ENCODE measurements at places on chromosomes 7 and 10.

GRCh38 chr10:74077416-74077815, 73.2 kb downstream of the AP3M1 start:
- no peak for DNase-seq

DNA sequence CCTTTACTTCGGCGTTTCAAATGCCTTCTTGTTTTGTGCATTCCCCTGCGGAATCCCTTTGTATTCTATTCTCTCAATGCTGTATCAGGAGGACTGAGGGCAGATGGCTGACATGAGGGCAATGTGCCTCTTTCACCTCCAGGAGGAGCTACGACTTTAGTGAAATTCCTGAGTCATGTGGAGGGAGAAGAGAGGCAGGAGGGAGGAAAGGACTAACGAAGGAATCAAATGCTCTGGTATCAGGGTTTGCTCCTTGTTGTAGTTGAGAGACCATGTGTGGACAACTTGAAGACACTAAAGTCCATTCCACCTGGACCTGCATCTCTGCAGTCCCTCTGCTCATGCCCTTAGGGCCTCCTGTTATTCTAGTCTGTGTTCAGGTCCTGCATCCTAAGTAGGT, 40.2 kb upstream of the PRSS58 start:
- DNase-seq: no peak

DNA sequence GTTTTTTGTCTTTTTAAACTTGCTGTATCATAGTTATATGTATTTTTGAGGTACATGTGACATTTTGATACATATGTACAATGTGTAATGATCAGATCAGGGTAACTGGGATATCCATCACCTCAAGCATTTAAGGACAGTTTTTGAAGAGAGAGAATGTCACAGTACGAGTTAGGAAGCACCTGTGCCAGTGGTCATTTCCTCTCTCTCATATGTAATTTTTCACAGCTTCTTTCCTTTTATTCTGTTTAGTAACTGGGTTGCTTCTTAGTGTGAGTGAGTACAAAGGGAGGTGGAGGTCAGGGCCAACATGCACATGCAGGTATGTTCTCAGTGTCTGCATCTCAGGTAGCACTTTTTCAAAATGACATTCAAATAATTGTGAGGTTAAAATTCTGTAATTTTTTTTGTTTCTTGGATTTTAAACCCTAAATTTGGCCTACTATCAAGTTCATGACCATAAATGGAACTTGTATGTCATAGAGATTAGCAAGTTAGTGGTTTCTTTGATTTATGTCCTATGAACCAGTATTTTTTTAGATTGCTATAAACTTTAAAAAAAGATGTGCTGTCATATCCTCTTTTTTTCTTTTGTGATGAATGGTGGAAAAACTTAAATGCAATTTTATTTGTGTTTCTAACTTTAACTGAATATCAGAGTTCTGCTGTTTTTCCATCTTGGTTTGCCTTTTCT, 42.7 kb downstream of the SNX10 start:
- DNase-seq: no peak

DNA sequence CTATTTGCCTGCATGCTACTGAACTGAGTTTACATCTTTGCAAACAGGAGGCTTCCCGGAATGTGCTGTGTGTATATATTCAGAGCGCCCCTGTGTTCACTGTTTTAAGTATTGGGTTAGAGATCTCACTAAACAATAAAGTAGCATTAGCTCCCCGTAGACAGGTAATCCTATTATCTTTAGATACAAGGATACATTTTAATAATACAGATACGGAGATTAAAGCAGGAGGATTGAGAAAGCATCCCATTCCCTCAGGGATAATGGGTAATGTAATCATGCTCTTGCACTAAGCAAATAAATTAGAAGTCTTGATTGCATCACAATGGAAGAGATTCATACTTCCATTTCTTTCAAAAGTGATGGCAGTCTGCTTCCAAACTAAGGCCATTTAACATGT, 809.0 kb downstream of the NRG3 start:
- no peak for DNase-seq

DNA sequence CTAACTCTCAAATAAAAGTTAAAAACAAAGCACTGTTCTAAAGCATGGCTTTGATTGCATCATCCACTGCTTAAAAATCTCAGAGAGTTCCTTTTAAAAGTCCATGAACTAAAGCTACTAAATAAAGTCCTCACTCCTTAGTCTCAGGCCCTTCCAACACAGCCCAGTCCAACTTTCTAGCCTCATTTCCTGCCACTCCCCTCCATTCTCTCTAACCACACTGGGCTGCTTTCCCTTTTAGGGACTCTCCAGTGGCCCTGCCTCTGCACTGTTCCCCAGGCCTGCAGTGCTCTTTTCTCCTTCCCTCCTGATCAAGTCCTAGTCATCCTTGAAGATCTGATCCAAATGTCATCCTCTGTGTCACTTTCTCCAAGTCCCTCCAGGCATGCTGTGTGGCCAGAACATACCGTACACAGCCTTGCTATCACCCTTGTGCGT, 56.9 kb upstream of the PPP1R3C start:
- no peak for DNase-seq

DNA sequence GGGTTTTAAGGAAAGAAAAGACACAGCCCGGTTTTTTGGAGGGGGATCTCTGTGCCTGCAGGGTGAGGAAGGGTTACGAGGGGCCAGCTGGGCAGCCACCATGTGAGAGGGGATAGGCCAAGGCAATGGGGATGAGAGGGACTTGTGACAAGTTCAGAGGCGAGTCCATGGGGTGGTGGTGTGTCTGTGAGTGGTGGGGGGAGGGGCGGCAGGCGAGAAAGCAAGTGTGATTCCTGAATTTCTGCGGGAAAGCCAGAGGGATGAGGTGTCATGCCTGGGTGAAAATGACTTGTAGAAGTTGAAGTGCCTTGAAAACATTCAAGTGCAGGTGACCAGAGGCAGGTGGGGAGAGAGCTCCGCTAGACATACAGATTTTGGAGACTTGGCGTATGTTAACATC, 61.0 kb upstream of the RNF32 start:
- DNase-seq: no peak

- no peak for DNase-seq
Observed at GRCh38 chr7:10257438-10257837, 716.2 kb upstream of the PHF14 start.

- no peak for DNase-seq
Observed at GRCh38 chr7:85095366-85095765, 91.5 kb downstream of the SEMA3D start.

DNA sequence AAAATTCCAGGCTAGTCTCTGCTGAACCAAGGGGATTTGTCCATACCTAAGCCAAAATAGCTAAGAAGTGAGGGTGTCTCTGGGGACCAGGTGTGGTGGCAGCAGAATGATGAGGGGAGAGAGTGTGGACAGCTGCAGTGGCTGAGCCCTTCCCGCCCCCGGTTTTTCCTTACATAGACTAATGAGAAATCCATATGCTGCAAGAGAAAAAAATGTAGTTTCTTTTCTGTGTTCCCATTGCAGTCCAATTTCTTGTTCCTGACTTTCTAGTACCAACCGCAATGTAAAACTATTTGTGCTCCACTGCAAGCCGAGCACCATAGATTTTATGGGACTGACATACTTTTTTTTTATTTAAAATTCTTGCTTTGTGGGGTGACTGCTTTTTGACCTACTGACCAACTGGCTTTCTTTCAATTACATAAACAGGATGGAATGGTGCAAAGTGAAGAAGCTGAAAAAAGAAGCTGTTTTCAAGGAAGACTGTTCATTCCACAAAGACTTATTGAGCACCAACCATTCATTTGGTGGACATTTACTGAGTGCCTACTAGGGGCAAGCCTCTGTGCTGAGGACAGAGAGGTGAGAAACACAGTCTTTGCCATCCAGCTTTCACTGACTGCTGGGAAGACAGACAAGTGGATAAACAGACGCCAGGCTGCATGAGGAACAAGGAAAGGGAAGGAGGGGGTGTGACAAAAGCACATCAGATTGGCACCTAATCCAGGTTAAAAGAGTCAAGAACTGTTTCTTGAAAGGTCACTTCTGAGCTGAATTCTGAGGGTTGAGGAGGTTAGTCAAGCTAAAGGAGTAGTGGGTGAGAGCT, 9.8 kb downstream of the CEP41 start:
- no peak for DNase-seq

- DNase-seq: no peak
Observed at GRCh38 chr10:17644485-17644943, 563 bp downstream of the STAM start.

GRCh38 chr7:101363734-101364374, 1.2 kb downstream of the COL26A1 start:
- DNase-seq: peak; percentile 82

DNA sequence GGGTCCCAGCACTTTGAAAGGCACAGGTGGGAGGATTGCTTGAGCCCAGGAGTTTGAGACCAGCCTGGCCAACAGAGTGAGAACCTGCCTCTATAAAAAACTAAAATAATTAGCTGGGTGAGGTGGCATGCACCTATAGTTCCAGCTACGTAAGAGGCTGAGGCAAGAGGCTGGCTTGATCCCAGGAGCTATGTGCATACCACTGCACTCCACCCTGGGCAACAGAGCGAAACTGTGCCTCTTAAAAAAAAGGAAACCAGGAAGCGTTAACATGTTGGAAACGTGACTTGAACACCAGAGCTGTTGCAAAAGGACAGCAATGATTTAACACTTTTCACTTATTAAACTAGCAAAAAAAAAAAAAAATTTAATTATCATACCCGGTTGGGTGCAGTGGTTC, 12.6 kb downstream of the BAZ1B start:
- no peak for DNase-seq

- no peak for DNase-seq
Observed at GRCh38 chr10:114343623-114344505, 60.4 kb downstream of the AFAP1L2 start.

- DNase-seq: no peak
Observed at GRCh38 chr10:34716958-34717357, 98.1 kb downstream of the PARD3 start.
